Stimulated activated CD8-positive, alpha-beta memory T cell treated with anti-CD3 and anti-CD28 coated beads, Interleukin-15, amount 100 ng/mL, for 48 hours (primary cell): ENCODE measurements at places on chromosomes 11 and 22.

DNA sequence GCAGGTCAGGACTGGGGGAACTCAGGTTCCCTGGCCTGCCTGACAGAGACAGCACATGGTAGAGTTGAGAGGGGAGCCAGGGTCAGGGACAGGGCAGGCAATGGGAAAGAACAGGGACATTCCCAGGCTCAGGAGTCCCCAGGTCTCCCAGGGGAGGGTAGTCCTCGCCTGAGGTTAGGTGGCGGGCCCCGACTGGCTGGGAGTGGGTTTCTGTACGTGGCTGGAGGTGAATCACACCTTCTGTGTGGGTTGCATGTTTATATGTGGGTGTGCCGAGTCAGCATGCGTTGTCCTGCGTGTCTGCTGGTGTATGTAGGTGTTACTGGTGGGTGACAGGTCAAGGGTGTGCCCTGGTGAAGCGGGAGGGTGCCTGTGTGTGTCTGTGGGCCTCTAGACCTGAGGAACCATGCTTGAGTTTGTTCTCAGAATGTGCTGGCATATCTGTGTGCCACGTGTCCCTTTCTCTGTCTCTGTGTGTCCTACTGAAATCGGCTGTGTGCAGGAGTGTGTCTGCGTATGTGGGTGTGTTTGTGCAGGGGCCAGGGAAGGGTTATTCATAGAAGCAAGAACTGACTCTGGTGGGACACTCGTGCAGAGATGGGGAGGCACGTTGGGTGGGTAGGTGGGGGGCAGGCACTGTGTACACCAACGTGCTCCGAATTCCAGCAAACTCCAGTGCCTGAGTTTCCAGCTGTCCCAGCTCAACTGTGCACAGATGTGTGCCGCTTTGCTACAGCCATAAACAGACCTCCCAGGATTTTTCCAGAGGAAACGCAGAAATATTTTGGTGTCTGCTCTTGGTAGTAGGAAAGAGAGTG lies 23.8 kb upstream of the OAF start:
- no peak for DNase-seq

- DNase-seq: no peak
These were observed 12.4 kb upstream of the TMEM123 start for GRCh38 chr11:102464859-102465500.

DNA sequence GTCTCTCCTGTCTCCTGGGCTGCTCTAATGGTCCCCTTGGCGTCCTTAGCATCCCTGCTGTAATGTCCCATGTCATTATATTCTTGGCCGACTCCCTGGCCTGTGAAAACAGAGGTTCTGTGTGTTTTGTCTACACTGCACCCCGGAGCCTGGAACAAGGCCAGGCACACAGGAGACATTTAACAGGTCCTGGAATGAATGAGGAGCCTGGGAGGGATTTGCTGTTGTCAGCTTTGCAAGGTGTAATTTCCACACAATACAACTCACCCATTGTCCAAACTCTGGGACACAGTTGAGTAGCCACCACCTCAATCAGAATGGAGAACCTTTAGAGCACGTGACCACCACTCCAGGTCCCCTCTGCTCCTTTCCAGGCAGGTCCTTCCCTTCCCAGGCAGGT lies 14.9 kb upstream of the PDGFB start:
- DNase-seq: no peak

GRCh38 chr11:20022363-20023081 lies 137.8 kb downstream of the DBX1 start:
- no peak for DNase-seq

- DNase-seq: no peak
These were observed 159.7 kb downstream of the DBX1 start for GRCh38 chr11:20000351-20001134.

DNA sequence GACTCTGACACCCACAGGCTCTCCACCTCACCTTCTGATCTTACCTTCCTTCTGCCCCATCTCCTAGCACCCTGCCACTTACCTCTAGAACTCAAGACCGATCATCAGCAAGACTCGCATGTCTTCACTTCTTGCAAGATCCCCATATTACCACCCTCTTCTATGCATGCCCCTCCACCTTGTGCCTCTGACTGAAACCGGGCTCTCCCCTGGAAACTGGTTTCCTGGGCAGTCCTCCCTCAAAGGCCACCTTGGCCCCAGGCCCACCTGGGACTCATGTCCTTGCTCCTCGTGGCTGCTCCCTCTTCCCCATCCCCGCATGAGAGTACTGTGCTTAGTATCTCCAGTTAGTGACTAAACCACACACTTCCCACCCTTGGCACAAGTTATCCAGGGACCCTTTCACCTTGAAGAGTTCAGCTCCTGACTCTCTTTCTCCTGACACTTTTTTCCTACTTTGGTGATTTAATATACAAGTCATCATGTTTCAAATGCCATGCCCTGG lies 136.7 kb downstream of the SPATA19 start:
- DNase-seq: no peak

DNA sequence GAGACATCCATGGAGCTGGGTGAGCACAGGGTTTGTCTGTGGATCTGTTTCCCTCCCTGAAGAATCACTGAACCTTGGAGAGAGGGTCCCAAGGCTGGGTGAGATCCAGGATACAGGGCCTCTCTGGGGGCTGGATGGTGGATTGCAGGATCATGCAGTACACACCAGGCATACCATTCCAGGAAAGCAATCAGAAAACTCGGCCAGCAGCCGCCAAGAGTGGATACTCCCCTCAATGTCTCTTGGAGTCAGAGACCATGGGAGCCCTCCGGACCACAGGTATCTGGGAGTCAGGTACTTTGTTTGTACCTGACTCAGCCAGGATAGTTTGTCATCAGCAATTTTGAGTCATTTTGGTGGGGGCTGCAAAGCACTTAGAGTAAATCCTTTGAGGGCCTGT lies 14.6 kb upstream of the SYT13 start:
- DNase-seq: no peak

- DNase-seq: no peak
These were observed 1.4 kb downstream of the FOSL1 start for GRCh38 chr11:65898656-65899355.

DNA sequence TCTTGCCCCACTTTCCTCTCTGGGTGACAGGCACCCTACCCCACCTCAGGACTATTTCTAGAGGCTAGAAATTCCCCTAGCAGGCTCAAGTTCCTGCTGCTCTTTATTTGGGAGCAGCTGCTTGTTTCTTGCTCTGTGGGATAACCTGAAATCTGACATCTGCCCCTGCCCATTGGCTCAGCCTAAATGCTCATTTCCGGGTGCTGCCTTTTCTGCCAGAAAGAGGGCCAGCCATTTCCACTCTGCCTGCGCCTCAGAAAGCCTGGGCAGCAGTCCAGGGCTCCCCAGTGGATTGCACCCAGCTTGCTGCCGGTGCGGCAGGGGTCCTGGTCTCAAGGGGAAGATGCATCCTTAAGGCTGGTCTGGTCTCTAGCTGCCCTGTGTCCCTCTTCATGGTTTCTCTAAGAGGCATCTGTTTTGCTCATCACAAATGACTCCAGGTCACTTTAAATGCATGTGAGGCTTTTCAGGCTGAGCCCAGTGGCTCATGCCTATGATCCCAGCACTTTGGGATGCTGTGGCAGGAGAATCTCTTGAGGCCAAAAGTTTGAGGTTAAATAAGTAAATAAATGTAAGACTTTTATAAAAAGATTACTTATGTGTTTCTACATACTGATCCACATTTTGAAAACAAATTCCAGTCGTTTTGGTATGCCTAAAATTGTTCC lies 10.3 kb upstream of the PNPLA5 start:
- no peak for DNase-seq

DNA sequence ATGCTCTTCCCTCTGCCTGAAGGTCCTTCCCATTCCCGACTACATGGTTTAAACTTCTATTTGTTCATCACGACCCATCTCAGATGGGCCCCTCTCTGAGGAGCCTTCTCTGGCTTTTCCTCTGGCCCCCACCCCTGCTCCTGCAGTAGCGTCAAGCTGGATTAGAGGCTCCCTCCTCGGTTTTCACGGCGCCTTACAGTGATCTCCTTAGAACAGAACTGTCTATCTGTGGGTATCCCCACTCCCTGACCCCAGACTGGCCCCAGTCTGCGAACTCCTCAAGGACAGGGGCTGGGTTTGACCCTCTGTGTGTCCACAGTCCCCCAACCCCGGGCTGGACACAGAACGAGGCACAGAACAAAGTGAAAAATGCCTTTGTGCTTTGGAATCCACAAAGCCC lies 2.8 kb downstream of the PLEKHB1 start:
- DNase-seq: no peak

GRCh38 chr22:47659467-47660223 lies 897.2 kb downstream of the TBC1D22A start:
- no peak for DNase-seq

- no peak for DNase-seq
These were observed 25.4 kb downstream of the APIP start for GRCh38 chr11:34890812-34891211.

DNA sequence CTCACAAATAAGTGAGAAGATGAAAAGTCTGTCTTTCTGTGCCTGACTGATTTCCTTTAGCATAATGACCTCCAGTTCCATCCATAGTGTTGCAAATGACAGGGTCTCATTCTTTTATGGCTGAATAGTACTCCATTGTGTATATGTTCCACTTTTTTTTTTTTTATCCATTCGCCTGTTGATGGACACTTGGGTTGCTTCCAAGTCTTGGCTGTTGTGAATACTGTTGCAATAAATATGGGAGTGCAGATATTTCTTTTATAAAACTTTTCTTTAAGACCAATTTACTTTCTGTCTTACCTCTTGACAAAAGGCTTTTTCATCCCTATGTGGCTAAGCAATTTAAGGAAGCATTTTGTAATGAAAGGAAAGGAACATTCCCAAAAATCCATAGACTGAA lies 104.6 kb downstream of the MUC15 start:
- DNase-seq: no peak

DNA sequence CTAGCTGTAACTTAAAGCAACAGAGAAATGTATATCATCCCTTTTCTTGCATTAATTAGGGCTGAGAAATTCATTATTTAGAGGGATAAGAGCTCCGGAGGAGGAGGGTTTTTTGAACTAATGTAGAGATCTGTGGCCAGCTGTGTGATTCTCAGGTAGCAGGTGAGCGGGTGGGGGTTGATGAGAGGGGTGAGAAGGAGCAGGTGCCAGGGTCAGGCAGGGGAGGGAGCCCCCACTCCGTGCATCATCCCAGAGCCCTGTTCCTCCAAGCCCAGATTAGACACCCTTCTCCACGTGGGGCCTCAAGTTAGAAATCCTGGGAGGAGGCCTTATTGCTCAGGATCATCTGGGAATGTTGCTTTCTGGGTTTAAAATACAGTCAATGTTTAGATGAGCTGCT lies 24.9 kb downstream of the ZBTB16 start:
- DNase-seq: no peak

- DNase-seq: no peak
These were observed 53.6 kb downstream of the NAV2 start for GRCh38 chr11:19766206-19766605.

DNA sequence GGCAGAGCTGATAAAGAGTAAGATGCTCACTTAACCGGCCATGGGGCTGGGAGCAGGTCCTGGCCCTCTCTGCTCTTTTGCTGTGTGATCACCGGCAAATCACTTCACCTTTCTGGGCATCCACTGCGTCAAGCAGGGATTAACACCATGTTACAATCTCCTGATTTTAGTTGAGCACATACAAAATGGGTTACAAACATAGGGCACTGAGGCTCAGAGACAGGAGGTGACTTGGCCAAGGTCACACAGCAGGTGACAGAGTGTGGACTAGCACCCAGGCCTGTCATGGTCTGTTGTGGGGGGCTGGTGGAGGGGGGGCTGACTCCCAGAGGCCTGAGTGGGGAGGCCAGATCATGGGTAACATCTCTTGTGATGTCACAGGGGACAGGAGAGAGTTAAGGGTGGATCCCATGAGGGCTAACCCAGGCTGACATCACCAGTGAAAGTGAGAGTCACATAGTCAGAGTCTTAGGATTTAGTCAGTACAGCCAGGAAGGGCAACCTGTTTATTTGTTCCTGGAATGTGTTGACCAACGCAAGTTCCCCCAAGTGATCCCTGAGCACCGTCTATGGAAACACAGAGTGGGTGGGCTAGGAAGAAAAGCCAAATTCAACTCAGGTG lies 27.8 kb downstream of the GDPD5 start:
- no peak for DNase-seq

- DNase-seq: no peak
These were observed 486 bp downstream of the CLMP start for GRCh38 chr11:123194337-123195187.

GRCh38 chr11:45948356-45948755 lies 25.9 kb downstream of the LARGE2 start:
- DNase-seq: no peak

DNA sequence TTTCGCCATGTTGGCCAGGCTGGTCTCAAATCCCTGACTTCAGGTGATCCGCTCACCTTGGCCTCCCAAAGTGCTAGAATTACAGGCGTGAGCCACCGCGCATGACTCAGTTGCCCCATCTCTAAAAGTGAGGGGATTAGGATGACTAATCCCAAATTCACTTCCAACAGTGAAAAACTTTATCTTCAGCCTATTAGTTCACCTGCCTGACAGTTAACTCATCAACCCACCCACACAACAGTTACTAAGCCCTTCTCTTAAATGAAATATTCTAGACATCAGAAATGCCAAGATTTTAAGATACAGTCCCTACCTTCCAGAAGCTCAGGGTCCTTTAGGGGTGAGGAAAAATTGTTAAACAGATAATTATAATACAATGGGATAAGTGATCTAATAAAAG lies 2.0 kb upstream of the ANKRD42 start:
- DNase-seq: no peak

GRCh38 chr22:20169253-20169822 lies 18.5 kb upstream of the CCDC188 start:
- DNase-seq: no peak

- peak; percentile 36 for DNase-seq
These were observed 695 bp downstream of the PEX26 start for GRCh38 chr22:18078329-18079041.

DNA sequence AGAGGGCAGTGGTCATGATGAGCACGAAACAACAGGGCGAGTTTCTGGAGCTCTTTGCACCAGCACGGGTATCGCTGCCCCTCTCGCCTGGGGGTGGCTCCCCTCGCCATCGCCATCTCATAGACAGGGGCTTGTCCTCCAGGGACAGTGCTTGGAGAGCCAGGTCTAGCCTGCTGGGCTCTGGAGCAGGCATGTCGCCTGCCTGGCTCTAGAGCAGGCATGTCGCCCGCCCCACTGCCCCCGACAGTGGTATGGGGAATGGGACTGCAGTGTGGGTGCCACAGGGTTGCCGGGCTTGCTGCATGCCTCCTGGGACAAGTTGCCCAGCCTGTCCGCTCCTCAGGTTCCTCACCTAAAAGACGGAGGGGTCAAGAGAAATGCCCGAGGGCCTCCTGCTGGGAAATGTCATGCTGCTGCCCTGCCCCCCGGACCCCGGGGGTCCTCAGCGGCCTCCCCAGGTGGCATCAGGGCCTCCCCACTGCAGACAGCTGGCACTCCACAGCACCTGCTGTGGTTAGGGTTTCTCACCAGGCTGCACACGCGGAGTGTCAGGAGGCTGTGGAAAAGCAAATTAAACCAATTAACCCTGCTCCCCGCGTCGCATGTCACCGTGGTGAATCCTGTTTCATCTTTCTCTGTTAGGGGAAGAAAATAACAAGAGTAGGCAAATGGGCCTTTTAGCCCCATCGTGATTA lies 403.0 kb downstream of the TBC1D22A start:
- DNase-seq: no peak

GRCh38 chr11:12445001-12445400 lies 67.6 kb downstream of the PARVA start:
- no peak for DNase-seq

- DNase-seq: no peak
These were observed 14.3 kb downstream of the GDPD4 start for GRCh38 chr11:77287136-77287535.

- DNase-seq: peak; percentile 16
These were observed 111.8 kb downstream of the CCDC81 start for GRCh38 chr11:86486261-86487030.

- DNase-seq: no peak
These were observed 117.3 kb upstream of the GRK3 start for GRCh38 chr22:25447067-25447685.

GRCh38 chr11:33894398-33894746 lies 2.5 kb upstream of the LMO2 start:
- DNase-seq: no peak
